ENCODE measurements at places on chromosomes 16 and 17.

DNA sequence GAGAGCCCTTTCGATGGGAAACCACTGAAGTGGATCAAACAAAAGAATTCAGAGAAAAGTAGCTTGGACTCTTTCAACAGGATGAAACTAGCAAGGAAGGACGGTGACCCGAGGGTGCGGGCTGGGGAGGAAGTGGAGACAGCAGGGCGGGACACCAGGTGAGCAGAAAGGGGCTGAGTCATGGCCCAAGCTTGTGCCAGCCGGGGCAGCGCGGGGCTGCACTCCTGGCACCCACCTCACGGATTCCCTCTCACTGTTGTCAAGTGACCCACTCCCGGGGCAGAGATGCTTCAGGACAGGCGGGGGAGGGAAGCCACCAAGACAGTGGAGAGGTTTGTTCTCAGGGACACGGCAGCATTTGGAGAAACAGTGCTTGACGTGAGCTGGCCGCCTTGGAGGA, 10.7 kb upstream of the RNF222 start:
- no peak for DNase-seq

- no peak for DNase-seq
Measured at GRCh38 chr16:50006964-50007363, 18.1 kb upstream of the CNEP1R1 start.

DNA sequence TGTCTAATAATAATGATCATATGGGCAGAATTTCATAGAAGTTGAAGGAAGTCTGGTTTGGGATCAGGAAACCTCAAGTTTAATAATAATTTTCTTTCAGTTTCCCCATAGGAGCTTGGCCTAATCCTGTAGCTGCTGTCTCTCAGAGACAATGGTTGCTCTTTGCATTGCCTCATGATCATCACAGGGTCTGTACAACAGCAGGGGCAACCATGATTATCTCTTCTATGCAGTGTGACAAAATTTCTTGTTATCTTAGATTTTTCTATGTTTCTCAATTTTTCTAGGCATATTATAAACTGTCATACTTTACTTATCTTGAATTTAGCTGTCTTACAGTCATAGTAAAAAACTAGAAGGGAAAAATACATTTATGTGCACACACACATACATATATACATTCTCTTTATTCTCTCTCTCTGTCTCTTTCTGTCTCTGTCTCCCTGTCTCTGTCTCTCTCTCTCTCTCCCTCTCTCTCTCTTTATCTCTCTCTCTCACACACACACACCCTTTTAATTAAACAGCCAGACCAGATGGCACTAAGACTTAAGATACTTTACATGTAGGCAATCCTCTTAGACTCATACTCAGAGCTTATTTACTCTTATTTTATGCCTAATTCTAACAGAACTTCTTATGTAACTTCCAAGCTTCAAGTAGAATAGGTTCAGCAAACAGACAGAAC, 30.5 kb downstream of the SMIM36 start:
- DNase-seq = no peak

- DNase-seq = no peak
Measured at GRCh38 chr17:76051561-76051960, 20.8 kb downstream of the SRP68 start.

GRCh38 chr17:11144358-11145233, 96.4 kb upstream of the SHISA6 start:
- DNase-seq = no peak

DNA sequence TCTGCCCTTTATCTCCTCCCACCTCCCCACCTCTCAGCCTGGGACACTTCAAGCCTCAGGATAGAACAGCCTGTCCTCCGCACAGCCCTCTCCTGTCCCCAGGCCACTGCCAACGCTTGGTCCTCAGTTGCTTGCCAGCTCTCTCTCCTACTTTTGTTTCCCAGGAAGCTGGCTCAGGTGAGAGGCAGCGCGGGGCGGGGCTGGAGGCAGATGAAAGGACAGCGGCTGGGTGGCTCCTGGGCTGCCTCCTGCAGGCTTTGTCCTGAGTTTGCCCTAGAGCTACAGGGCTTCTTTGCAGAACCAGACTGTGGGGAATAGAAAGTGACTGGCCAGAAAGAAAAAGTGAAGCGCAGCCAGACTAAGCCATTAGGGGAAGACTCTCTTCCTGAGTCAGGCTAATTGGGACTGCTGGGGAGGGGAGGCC, 48.2 kb upstream of the CDC42EP4 start:
- DNase-seq = no peak

DNA sequence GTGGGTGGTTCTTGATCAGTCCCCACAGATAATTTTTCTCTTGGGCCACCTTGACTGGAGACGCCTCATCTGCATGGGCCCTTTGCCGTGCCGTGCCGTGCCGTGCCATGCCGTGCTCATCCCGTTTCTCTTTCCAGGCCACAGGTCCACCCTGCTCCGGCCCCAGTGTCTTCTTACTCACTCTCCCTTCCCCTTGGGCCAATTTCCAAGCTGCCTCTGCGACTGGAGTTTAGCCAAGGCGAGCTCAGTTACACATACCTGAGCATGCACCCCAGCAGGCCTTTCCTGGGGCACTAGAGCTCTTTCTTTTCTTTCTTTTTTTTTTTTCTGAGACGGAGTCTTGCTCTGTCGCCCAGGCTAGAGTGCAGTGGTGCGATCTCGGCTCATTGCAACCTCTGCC, 40.5 kb upstream of the MGAT5B start:
- no peak for DNase-seq

GRCh38 chr17:51559778-51560177, 299.4 kb downstream of the UTP18 start:
- DNase-seq = no peak

Measured in stimulated activated CD4-positive, alpha-beta T cell treated with anti-CD3 and anti-CD28 coated beads, Interleukin-1b, Interleukin-23, amount 100 ng/mL, for 1 hour (primary cell).